NCI-H524 treated with DMSO at 0.1 percent for 48 hours (cell line): ENCODE measurements at places on chromosomes 2 and 18.

DNA sequence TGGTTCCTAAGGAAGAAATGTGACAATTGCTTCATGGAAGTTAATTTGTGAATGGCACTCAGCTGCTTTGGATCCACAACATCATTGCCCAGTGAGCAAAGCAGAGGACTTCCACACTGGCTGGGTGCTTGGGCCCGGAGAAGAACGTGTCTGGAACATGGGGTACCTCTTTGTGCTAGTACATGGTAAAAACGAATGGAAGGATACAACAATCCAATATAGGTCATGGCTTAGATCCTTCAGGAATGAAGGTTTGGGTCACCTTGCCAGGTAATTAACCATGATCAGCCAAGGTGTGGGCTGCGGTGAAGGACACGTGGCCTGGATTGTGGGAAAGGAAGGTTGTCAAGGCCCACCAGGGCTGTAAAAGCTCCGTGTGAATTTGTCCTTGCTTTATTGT, 245.9 kb upstream of the HS6ST1 start:
- no peak for DNase-seq

DNA sequence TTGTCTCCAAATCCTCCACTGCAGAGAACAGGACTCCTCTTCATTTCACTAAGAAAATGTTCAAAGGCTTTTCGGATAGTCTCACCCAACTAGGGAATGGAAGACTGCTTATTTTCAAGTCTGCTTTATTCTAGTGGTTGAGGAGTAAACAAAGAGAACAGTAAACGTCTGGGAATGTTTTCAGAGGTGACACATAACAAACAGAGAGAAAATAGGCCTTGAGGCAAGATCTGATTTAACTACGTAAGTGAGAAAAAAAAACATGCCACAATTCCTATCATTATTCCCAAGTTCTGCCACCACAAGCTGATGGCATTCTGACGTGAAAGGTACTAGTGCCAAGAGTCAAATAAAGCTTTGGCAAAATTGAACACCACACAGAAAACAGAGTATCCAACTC, 16.7 kb upstream of the WIPF1 start:
- DNase-seq = no peak

- DNase-seq = no peak
Measured at GRCh38 chr2:147845411-147845971, 662 bp downstream of the ACVR2A start.

DNA sequence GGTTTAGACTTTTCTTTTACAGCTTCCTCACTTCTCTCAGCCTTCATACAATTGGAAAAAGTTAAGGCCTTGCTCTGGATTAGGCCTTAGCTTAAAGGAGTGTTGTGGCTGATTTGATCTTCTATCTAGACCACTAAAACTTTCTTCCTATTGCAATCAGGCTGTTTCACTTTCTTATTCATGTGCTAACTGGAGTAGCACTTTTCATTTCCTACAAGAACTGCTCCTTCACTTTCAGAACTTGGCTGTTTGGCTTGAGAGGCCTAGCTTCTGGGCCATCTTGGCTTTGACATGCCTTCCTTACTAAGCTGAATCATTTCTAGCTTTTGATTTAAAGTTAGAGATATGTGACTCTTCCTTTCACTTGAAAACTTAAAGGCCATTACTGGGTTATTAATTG, 114.3 kb downstream of the ARHGEF4 start:
- no peak for DNase-seq

DNA sequence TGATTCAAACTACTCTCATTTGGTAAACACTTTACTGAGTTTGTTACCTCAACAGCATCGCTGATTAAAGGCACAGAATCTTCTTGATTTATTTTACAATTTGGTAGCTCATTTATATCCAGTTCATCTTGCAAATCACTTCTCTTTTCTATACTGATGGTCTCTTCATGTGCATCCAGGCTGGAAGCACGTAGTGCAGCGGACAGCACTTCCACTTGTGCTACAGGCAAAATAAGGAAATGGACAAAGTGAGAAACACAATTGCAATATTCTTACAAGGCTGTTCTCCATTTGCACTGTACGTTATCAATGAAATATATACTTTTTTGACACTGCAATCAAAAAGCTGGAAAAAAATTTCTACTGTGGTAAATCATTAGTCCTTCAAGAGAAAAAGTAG, 51.0 kb downstream of the PPP4R1 start:
- no peak for DNase-seq

DNA sequence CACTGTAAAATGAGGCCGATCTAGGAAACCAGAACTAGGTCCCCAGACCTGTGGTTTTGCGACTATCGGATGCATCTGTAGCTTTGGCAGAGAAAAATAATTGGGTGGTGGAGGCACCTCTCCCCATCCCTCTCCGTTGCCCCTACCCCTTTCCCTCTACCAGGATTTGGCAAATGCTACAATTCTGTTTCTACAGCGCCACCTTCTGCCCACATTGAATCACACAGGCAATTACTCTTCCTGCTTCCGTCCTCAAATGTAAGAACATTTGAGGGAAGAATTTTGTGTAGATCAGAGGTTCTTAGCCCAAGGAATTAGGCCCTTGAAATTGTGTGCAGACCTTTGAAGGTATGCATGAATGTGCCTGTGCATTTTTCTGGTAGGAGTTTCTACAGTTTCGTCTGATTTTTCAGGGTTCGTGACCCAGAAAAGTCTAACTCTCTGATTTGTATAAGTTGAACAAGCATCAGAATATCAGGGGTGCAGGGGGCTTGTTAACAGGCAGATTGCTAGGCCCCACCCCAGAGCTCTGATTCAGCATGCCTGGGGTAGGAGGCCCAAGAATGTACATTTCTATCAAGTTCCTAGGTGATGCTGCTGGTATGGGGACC, 11.2 kb downstream of the ATP6V1B1 start:
- no peak for DNase-seq

- DNase-seq = no peak
Measured at GRCh38 chr2:191917967-191918651, 71.2 kb upstream of the CAVIN2 start.

- no peak for DNase-seq
Measured at GRCh38 chr2:44296653-44297052, 21.4 kb downstream of the SLC3A1 start.

- DNase-seq = no peak
Measured at GRCh38 chr2:10452312-10452711, 4.2 kb upstream of the ODC1 start.

GRCh38 chr2:65161551-65162100, 31.7 kb upstream of the RAB1A start:
- no peak for DNase-seq

DNA sequence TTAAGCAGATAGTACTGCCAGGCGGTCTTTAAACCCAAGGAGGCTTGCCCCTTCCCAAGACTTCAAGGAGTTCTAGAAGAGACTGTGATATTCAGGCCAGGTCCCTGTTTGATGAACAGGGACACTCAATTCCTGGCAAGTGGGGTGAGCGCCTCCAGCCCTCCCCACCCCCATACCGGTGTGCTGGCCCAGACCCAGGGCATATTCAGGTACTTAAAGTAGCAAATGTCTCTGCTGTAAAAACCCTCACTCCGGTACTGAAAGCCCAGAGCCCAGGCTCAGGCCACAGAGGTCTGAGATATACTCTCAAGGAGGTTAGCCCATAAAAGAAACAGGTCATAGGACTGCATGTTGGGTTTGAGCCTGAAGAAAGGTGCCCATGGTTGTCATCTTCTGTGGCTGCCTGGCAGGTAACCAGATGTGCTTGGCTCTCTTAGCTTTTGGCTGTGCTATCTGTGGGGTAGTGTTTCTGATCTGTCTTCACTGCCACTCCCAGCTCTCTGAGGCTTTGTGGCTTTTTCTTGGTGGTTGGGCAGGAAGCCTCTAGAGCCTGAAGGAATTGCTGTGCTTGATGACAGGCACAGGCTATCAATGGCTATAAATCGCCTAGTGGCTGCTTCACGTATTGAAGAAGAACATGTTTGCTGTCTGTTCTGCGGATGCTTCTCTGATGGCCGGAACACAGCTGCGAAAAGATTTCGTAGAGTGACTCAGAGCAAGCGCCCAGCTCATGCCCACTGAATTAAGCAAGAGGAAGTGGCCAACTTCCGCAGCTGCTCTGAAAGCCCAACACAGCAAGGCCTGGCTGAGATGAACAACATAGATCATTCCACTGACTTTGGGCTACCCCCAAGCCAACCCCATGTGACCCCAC, 63.3 kb upstream of the ALPP start:
- DNase-seq = no peak

- no peak for DNase-seq
Measured at GRCh38 chr18:63903851-63904570, 3.7 kb upstream of the SERPINB10 start.

- DNase-seq = no peak
Measured at GRCh38 chr18:76134628-76135027, 360.4 kb downstream of the ZNF516 start.

DNA sequence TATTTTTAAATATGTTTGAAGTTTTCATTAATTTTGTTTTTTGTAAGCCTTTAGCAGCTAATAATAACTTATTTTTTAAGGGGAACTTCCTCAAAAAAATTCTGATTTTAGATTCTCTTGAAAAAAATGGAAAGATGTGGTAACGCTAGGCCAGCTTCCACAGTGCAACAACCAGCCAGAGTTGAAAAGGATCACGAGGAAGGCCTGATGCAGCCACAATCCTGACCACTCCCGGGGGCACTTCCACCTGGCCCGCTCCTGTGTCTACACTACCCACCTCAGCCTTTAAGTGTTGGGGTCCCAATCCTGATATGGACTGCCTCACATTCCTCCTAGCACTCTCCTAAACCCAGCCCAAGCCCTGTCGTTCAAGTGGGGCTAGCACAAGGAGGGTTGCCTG, 101.1 kb downstream of the TMEM17 start:
- DNase-seq = no peak

GRCh38 chr18:32937066-32937465, 164.2 kb upstream of the KLHL14 start:
- no peak for DNase-seq

GRCh38 chr2:66717973-66718372, 283.0 kb downstream of the MEIS1 start:
- no peak for DNase-seq

- DNase-seq = no peak
Measured at GRCh38 chr2:145748927-145749326, 1229.0 kb upstream of the ZEB2 start.

GRCh38 chr2:46548521-46549144, 69.3 kb downstream of the TMEM247 start:
- no peak for DNase-seq

- DNase-seq = no peak
Measured at GRCh38 chr2:149380205-149380604, 49.8 kb downstream of the LYPD6 start.

DNA sequence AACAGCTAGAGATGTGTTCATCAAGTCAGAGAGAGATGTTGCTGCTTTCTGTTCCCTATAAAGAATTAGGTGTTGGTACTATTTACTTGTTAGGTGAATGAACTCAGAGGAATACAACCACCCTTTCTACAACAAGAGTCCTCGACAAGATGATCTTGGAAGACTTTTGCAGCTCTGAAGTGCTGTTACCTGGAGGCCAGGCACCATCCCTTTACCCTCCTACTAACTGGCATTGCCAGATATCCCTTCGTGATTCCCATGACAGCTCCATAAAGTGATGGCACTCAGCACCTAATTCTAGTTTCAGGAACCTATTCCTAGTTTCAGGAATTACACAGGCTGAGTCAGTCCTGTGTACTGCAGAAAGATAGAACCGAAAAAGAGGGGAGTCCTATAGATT, 9.9 kb downstream of the ARPC2 start:
- no peak for DNase-seq

- DNase-seq = no peak
Measured at GRCh38 chr18:25457601-25458000, 105.6 kb upstream of the ZNF521 start.

DNA sequence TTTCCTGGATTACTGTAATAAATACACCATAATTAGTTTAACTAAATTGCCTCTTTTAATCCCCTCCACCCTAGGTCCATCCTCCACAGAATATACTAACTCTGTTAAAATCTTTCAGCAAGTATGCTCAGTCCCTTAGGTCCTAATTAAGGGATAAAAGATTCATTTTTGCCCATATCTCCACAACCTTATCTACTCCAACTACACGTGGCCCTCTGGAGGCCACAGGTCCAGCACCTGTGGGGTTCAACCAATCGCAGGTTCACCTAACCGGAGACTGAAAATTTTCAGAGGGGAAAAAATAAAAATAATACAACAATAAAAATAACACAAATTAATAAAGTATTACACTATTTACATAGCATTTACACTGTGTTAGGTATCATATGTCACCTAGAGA, 86.4 kb downstream of the MAP4K3 start:
- no peak for DNase-seq

DNA sequence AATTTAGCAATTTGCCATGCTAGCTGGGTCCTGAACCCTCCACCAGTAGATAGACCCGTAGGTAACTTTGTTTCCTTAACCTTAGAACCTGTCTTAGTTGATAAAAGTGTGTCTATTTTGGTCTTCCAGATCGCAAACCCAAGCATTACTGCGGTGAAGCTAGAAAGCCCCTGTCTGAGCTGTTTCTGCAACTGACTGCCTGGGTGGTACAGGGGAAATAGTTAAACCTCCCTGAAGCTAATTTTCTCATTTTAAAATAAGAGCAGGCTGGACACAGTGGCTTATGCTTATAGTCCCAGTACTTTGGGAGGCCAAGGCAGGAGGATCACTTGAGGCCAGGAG, 101.7 kb upstream of the MSH2 start:
- DNase-seq = no peak
